ENCODE measurements at places on chromosomes 5 and 9. TPM values are rescaled to one million over a fixed set of nuclear protein-coding genes. Genes with fewer than 3 reads are reported as not detected.
A peak's percentile ranks its signal among the peaks of the same experiment; 100 is the strongest.

DNA sequence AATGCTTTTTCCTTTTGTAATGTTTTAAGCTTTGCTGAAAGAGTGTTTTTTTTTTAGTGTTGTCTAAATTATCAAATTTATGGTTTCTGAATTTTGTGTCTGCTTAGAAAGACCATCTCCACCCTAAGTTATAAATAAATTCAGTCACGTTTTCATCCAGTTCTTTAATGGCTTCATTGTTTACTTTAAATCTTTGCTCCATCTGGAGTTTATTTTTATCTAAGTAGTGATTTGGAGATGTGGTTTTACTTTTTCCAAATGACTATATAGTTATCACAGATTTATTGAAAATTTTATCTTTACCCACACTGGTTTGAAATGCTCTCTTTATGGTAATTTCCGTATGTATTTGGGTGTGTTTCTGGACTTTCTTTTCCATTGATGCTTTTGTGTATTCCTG is 577.2 kb upstream of the ZNF608 start:
- DNase-seq, result no peak

DNA sequence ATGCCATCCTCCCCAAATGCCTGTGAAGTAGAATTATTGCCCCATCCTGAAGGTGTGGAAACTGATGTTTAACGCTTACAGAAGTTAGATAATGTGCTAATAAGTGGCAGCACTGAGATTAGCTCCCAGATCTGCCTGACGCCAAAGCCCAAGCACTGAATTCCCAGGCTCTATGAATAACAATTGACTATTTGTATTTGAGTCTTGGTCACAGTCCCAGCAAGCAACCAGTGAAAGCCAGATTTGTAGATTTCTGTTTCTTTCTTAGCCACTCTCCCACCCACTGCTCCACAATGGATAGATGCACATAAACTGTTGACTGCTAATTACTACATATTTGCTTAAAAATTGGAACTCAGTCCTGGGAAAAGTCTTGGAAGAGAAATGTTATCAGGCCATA is 34.4 kb downstream of the FAM240B start:
- peak; percentile 30 for DNase-seq

GRCh38 chr5:135593141-135593540 is 14.3 kb upstream of the CXCL14 start:
- DNase-seq, result no peak

DNA sequence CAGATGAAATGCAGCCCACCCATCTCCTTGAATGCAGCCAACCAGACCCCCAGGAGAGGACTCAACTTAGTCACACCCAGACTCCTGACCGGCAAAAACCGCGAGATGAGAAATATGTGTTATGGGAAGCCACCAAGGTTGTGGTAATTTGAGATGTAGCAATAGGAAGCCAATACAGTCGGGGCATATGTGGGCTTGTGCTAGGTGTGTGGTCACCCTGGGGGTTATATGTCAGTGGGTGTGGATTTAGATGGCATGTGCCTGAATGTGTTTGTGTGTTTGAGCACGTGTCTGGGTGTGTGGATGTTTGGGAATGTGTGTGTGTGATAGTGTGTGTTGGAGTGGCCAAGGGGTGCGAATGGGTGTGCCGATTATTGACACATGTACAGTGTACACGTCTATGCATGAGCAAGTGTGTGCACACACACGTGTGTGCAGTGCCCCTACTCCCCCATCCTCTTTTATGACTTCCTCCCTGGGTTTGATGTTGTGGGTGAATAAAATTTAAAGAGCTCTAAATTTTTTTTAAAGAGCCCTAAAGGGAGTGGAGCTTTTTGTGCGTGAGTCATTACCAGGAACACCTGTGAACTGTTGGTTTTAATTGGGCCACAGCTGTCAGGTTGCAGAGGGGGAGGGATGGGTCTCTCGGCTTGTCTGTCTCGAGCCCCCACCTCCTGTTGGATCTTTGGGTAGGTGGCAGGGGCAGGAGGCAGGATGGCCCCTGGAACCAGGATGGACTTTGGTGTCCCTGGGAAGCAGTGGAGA is 86.8 kb downstream of the LHX2 start:
- DNase-seq, result no peak

The GHR gene
- total RNA-seq, result 60.6 TPM

The MSMP gene
- total RNA-seq, result not detected

The ACSL6 gene
- total RNA-seq, result 0.05 TPM

The TAF1L gene
- total RNA-seq, result not detected

DNA sequence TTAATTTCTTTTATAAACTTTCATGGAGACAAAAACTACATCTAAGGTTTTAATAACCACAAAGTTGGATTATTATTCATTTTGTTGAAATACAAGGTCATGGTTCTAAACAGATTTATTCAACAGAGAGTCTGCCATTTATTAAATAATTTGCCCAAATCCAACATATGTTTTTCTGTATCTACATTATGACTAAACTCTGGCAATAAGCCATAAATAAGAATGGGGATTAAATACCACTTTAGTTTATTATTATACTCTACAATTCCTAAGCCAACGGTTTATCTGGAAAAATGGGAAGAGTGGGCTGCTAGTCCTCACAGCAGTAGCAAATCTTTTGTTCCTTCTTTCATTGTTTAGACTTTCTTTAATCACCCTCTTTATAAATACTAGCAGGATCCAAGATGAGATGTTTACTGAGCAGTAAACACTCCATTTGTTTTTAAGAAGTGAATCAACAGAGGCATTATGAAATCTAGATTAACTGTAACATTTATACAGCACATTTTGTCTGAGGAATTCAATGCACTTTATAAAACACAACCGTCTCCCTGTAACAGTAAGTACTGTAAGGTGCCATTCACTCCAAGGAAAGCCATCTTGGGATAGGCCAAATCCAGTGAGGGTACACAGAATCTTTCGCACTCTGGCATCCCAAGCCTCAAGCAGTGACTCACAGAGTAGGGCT is 89.7 kb downstream of the DROSHA start:
- DNase-seq, result no peak

- no peak for DNase-seq
These were observed 109.3 kb downstream of the UGCG start for GRCh38 chr9:112005939-112006338.

- no peak for DNase-seq
These were observed 12.2 kb upstream of the ISL1 start for GRCh38 chr5:51371052-51371451.

GRCh38 chr5:170757182-170757601 is 26.3 kb upstream of the GABRP start:
- peak; percentile 34 for DNase-seq

The DBH gene
- not detected for total RNA-seq

The GABRA1 gene
- total RNA-seq, result not detected

GRCh38 chr9:2933165-2934095 is 89.5 kb upstream of the PUM3 start:
- DNase-seq, result no peak

DNA sequence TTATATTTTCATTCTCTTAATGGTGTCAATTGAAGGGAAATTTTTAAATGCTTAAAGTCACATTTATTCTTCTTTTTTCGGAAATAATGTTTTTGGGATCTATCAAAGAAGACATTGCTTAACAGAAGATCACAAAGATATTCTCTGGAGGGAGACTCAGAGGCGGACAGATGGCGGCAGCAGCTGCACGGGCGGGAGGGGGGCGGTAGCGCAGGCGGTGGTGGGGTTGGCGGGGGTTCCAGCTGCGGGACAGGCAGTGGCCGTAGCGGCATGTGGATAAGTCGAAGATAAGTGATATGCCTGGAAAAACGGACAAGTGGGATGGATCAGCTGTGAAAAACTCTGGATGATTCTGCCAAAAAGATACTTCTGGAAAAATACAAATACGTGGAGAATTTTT is 31.6 kb upstream of the ZDHHC11B start:
- no peak for DNase-seq

DNA sequence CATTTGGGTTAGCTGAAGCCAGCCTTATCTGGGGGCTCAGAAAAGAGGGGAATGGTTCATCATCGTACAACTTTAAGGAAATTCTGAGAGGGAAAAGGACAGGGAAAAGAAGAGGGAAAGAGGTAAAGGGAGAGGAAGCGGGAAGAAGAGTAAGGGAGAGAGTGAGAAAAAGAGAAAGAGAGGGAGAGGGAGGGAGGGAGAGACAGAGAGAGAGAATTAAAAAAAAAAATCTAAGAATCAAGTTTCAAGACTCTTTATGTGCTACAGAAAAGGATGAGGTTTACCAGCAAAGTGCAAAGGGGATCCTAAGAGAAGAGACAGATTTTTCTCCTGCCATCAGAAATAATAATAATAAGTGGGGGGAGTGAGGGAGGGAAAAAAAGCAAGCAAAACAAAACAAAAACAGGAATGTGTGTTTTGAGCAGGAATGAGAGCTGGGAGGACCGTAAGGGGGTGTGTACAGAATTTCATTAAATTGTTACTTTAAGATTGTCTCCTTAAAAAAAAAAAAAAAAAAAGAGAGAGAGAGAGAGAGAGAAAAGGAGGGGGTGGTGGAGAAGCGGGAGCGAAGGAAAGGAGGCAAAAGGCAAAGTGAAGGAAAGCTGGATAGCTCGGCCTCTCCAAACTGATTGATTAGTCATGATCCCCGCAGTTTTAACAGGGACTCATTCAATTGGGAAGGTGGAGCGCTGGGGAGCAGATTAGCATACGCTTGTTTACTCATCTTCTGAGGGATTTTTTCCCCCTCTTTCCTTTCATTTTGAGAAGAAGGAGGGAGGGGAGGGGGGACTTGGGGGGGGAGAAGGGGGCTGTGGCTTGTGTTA is 438 bp upstream of the PAPPA start:
- no peak for DNase-seq

DNA sequence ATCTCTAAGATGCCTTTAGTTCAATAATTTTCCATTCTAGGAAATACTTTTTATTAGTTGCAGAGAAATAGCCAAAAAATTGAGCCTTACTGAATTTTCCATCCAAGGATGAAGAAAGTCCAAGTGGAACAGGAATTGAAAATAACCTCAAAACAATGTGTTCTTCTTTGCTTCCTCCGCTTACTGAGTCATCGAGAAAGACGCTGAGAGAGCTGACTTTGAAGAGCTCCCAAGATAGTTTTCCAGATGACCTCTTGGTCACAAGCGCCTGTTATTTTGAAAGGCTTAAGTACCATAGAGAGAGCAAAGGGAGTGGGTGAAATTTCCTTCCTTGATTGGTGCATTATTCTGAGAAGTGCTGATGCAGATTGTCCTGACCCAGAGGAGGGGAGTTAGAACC is 253.5 kb upstream of the ATP10B start:
- peak; percentile 65 for DNase-seq

The PDE6A gene
- total RNA-seq, result 0.08 TPM

DNA sequence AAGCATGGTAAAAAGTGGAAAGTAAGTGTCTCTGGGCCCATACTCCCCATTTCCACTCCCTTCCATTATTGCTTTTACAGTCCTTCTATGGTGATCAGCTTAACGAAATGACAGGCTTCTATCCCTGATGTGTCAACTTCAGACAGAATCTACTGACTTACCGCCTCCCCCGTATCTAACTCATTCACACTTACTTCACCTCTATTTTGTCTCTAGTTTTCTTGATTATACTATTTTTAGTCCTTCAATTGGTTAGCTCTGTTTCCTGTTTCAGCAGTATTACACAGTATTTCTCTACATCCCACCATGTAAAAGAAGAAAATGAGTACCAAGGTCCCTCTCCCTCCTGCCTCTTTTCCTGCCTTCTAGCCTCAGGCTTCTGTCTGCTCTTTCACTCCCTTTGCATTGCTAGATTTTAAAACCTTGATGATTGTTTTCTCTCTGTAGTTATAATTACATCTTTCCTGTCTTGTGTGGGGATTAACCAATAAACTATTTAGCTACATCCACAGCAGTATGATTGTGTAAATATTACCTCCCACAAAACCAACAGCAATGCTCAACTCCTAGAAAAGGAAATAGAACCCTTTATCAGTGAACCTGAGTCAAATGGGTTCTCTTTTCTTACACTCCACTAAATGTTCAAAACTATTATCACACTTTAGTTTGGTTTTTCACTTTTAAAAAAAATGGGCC is 53.4 kb downstream of the GNAQ start:
- DNase-seq, result no peak

GRCh38 chr9:15693701-15694100 is 140.9 kb downstream of the CCDC171 start:
- no peak for DNase-seq

DNA sequence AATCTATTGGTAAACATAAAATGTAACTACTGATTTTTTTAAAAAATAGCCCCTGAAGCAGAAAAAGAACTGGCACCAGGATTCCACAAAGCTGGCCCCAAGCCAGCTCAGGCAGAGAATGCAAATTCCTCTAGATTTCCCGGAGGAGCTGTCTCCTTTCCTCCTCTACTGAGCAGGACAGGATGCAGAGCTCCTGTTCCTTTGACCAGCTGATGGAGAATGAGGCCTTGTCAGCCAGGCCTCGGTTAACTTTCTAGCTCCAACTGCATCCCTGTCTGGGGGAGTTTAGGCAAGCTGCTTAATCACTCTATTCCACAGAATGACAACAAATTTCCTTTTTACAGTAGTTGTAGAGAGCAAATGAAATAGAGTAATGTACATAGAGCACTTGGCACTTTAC is 155.5 kb downstream of the GNAQ start:
- DNase-seq, result peak; percentile 24

DNA sequence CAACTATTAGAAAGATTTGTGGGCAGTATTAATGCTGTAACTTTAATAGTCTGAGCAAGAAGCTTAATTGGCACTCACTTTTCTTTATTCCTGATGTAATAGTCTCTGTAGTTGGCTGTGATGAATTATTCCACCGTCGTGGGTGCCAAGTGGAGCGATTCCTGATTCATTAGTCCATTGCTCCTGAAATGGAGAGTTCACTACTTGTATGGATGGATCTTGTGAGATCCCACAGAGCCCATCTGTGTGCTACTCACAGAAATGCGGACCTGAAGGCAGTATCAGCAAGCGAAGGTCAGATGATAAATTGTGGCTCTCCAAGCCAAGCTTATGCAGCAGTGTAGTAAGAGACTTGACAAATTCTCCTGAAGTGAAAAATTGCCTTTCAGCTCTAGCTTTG is 212.2 kb downstream of the CHSY3 start:
- no peak for DNase-seq

- no peak for DNase-seq
These were observed 279.3 kb upstream of the DAP start for GRCh38 chr5:11040345-11040744.

DNA sequence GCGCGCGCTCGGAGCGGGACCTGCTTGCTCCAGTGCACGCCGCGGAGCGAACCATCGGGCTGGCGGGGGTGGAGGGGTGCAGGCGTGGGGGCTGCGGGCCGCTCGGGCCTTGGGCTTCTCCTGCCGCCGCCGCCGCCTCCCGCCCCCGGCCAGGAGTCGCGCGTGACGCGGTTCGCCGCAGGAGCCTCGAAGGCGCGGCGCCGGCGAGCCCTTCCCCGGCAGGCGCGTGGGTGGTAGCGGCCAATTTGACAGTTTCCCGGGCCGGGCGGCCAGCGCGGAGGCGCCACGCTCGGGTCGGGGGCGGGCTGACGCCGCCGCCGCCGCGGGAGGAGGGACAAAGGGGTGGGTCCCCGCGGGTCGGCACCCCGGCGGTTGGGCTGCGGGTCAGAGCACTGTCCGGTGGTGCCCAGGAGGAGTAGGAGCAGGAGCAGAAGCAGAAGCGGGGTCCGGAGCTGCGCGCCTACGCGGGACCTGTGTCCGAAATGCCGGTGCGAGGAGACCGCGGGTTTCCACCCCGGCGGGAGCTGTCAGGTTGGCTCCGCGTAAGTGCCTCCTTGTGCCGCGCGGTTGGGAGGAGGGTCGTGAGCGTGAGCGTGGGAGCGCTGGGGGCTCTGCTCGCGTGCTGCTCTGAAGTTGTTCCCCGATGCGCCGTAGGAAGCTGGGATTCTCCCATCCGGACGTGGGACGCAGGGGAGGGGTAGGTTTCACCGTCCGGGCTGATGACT is at the start of gene TJP2:
TSS of gene TJP2 (plus strand) at position 387 of the 725 bp plus-strand sequence. CDS start at position 483, 96 bp downstream.
- DNase-seq, result peak; percentile 76

GRCh38 chr9:127076860-127077643 is 45.4 kb downstream of the ANGPTL2 start:
- no peak for DNase-seq

GRCh38 chr9:95992536-95992935 is 117.0 kb downstream of the ERCC6L2 start:
- DNase-seq, result no peak

Data from SK-MEL-5 (cell line).